Posterior vena cava (tissue), 2 donors: ENCODE measurements at places on chromosomes 7 and 10.

GRCh38 chr7:2104107-2104710 lies 128.5 kb downstream of the MAD1L1 start:
- DNase-seq, result peak; percentile 96

DNA sequence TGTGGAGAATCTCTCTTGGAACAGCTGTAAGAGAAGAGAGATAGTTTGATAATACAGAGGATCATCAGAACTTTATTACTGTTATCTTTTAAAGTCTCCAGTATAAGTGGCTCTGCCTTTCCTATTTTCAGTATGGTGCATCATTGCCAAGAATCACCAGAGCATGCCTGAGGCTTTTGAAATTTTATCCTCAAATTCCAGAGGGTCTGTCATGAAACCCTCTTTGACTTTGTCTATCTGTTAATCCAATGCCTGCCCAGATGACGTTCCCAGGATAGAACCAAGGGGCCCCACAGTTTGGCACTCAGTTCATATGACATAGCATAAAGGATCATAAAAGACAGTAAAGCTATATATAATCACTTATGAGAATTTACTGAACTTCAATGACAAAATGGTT lies 35.3 kb upstream of the SEMA3C start:
- DNase-seq, result no peak

DNA sequence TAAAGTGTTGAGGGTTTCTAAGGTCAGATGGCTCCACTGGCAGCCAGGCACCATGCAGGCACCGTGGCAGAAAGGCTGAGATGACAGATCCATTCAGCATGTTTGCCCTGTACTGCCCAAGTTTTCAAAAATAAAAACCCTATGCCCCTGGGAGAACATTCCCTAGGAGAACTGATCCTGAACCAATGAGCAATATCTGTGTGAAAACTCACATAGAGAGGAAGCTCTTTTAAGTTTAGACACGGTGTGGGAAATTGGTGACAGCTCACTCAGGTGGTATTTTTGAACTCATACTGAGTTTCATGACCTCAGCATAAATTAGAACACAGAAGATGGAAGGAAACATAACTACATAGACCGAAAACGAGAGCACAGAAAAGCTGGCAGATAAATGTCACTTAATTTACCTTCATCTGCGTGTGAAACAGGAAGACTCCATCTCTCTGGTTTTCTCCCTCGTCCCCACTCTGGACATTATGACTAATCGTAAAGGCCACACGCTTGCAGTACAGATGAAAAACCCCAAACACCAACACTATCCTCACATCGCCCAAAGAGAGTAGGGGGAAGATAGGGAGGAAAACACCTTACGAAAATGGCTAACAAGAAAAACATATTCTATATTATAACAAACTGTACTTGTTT lies 127.8 kb downstream of the ICA1 start:
- DNase-seq, result no peak

DNA sequence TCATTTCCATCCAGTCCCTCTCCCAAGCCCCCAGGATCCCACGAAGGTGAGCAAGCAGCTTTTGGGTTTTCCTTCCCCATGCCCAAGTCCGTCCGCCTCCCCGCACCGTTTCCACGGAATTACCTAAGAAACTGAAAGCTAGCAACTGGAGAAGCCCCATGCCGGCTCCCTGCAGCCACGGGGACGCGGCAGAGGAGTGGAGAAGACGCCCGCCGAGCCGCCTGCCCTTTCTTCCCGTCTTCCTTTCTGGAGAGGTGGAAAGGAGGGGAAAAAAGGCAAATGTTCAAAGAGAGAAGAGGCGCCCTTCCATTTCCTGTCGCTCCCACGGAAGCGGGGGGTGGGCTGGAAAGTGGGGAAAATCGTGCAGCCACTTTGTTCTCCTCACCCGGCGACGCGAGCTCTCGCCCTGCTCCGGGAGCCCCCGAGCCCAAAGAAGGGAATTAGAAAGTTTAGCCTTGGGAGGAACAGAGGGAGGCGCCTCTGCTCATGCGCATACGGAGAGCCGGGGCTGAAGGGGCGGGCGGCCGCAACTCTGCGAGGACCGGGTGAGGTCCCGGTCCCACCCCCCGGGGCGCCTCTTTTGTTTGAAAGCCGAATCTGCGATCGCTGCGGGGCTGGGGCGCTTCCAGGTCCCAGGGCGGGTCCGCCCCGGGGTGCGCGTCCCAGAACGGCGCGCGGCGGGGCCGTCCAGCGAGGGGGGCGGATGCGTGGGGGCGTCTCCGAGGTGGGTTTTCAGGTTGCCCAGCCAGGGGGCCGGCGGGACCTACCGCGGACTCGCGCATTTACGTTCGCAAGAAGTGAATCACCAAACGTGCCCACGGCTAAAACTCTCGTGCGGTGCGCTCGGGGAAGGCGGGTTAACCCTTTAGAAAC lies at the start of gene LAMB1:
Gene LAMB1 (minus strand): TSS at position 436 of the 873 bp plus-strand sequence. CDS start 276 bp downstream, at position 160.
- DNase-seq, result peak; percentile 90

- DNase-seq, result no peak
Measured at GRCh38 chr7:108135446-108136190, 5.5 kb upstream of the LAMB4 start.

DNA sequence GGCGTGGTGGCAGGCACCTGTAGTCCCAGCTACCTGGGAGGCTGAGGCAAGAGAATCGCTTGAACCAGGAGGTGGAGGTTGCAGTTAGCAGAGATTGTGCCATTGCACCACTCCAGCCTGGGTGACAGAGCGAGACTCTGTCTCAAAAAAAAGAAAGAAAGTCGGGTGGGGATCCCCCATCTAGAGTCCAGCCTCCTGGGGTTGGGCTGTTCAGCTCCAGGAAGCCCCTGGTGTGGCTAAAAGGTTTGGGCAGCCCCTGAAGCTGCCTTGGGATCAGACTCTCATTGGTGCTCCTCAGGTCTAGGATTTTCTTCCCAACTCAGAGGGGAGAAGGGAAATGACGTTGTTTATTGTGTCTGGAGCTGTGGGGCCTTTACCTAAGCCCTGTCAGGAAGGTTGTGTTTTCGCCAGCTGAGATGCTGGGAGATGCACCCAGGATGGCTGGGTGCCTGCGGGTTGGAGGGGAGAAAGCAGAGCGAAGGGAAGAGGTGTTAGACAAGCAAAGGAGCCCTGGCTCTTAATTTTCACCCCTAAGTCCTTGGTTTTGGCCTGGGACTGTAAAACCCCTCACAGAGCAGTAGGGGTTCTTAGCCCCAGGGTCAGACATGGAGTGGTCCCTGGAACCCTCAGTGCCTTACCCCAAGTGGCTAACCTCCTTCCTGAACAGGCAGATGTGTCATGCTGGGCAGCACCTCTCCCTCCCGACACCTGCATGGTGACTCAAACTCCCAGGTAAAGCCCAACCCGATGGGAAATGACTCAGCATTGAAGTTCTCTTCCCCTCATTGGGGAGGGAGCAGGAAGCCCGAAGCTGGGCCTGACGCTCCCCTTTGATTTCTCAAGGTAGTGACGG lies 21.1 kb downstream of the PLAU start:
- DNase-seq, result no peak

DNA sequence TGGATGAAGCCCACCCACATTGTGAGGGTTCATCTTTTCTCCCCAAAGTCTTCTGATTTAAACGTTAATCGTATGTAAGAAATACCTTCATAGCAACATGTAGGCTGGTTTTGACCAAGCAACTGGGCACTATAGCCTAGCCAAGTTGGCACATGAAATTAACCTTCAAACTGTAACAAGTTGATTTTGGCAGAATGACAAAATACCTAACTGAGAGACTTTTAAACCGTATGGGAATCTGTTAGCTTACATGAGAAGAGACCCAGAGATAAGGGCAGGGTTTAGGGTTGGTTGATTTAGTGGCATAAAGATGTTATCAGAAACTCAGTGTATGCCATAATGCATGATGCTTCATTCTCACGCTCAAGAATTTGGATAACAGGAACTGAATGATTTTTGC lies 69.5 kb downstream of the CDK13 start:
- DNase-seq, result no peak

GRCh38 chr10:114479307-114479706 lies 75.0 kb upstream of the AFAP1L2 start:
- no peak for DNase-seq

DNA sequence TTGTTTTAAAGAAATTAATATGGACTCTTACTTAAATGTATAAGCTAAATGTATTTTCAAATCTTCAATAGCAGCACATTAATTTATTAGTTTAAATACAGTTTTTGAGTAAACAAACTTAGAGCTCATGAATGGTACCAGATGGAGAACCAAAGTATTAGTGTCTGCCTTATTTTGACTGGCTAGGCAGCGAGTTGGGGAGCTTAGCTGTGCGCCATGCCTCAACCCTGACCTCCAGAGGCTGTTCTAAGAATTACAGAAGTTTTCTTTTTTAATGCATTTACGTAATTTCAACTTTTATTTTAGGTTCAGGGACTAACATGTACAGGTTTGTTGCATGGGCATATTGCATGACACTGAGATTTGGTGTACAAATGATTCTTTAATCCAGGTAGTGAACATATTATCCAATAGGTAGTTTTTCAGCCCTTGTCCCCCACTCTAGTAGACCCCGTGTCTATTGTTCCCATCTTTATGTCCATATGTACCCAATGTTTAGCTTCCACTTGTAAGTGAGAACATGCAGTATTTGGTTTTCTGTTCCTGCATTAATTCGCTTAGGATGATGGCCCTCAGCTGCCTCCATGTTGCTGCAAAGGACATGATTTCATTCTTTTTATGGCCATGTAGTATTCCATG lies 166.8 kb downstream of the IQUB start:
- no peak for DNase-seq

- peak; percentile 36 for DNase-seq
Measured at GRCh38 chr10:13399236-13399635, 51.1 kb upstream of the SEPHS1 start.

DNA sequence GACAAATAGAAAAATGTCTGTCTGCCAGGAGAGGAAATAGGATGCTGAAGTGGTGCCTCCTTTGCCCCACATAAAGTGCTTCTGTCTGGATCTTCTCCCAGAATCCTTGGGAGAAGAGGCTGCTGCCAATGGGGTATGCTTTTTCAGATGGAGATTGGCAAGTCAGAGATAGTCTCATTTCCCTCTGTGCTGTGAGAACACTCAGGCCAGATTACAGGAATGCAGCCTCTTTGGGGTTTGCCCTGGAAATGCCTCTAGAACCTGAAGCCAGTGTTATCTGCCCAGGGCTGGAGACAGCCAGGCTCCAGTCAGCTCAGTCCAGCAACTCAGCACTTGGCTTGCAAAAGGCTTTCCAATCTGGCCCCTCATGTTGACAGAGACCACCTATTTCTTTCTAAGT lies 119.1 kb upstream of the PHYHIPL start:
- no peak for DNase-seq

DNA sequence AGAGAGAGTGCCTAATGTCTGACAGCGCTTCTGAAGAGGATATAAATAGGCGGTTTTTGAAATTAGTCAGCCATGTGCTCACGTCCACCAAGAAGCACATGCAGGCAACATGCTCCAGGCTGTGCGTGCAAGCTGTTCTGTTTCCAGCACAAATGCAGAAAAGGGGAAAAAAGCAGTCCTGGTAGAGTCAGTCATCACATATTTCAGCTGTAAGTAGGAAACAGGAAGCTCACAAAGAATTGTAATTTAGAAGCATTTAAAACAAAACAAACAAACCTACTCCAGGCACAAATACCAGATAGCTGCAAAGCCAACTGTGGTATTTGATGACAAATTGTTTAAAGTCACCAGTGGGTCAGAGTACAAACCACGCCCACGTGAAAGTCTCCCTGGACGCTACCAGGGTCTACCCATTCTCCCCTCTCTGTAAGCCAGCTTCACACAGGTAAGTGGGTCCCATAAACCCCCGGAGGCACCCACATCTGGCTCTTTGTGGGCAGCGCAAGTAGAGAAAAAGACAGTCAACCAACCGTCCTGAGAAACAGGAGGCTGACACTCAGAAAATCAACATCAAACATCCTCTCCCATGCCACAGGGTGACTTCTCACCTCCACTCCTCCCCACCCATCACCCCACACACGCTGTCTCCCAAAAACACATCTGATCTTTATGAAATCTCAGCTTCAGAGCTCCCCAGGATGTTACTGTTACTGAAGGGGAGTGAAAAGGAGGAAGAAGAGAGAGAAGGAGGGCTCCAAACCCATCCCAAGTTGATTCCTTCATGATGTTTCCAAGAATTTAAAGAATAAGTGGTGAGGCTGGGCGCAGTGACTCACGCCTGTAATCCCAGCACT lies 186.4 kb downstream of the FAM107B start:
- DNase-seq, result no peak

- DNase-seq, result no peak
Measured at GRCh38 chr10:86443936-86444335, 77.3 kb upstream of the GRID1 start.

DNA sequence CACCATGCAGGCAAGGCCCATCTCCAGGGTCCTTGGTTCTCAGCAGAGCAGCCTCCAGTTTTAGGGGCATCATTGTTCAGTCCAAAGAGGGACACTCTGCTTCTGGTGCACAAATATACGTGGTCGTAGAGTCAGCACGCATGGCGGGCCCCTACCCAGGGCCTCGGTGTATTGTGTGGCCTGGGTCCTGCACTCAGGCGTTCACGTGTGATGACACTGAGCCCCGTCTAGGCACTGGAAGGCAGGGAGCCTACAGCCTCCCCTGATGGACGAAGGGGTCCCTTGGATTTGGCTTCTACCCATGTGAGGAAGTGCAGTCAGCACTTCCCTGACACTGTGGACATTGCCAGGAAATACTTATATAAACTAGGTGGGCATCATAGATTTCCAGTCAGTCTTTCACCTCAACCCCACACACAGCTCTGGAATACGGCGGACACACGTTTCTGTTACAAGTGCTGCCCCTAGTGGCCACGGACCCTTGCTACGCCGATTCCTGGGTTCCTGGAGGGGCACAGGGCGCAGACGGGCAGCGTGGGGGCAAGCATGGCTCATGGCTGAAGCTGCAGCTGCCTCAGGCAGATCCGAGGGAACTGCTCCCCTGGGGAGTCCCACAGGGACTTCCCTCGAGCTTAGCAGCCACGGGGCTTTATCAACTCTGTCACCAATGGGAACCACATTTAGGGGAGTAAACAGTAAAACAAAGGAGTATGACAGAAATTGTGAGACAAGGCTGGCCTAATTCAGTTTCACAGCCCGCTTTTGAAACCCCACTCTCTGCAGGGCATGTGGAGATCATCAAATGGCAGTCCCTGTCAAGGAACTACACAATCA lies 25.4 kb downstream of the AIFM2 start:
- no peak for DNase-seq

DNA sequence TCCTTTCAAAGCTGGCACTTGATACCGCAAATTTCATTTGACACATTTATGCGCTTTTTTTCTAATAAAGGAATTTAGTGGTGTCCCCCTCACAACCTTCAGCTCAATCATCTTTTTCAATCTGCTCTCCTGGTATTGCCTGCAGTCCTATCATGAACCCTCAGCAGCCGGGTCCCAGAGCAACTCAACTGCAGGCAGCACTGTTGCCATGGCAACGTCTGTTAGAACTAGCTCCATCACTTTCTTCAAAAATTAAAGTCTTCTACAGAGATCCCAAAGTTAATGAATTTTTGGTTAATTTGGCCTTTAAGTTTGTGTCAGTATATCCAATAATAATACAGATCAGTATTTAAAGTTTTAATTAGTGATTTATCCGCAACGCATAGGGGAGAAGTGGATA lies 136.1 kb upstream of the TARP start:
- DNase-seq, result no peak

GRCh38 chr10:14600065-14600464 lies 174.6 kb downstream of the FAM107B start:
- DNase-seq, result no peak
